ENCODE measurements at places on chromosomes 2 and 18.

GRCh38 chr2:101754618-101755017 lies 57.1 kb downstream of the MAP4K4 start:
- no peak for DNase-seq

DNA sequence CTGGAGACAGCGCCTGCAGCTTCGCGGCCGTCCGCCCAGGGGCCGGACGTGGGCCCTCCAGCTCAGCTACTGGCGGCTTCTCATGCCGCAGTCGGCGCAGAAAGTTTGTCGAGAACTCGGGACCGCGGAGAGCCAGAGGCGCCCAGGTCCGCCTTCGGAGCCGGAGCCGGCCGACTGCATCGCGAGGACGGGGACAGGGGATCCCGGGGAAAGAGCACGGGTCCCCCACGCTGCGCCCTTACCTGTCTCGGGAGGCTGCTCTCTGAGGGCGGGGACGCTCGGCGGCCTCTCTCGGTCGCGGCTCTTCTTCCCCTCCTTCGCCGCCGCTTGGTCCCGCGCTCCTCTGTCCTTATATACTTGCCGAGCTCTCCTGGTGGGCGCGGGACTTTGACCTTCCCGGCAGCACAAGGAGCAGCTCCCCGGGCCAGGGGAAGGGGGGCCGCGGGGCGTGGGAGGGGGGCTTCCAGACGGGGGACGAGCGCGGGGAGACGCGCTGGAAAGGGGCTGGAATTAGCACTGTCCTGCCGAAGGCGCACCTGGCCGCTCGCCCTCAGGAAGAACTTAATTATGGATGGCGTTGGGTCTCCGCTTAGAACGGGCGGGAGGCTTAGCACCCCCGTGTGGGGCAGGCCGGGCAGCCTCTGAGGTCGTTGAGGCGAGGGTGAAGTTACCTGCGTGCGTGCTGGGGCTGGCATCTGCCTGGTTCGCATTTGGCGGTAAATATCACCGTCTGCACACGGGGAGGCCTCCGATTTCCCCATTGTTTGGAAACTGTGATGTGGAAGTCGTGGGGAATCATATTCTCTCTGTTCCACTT lies at the start of gene POMC:
Gene POMC (minus strand): TSS at position 325 of the 817 bp plus-strand sequence. CDS start 3,808 bp downstream, outside the sequence.
- peak; percentile 76 for DNase-seq

- DNase-seq: no peak
Measured at GRCh38 chr2:207487650-207488311, 42.0 kb upstream of the CREB1 start.

DNA sequence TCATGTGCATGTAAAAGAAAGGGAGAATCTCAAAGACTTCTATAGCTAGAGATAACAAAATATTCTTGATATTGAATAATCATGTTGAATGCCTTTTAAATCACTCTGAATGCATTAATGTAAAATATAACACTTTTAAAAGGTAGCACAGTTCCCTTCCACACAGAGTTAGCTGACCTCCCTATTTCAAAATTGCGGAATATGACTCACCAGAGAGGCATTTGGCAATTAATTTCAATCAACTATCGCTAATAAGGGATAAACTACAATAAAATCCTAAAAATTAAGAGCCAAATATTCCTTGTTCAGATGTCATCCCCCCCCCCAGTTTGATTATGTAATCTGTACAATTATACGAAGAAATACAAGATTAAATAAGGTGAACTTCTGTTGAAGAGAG lies 29.3 kb downstream of the ZC3H15 start:
- no peak for DNase-seq

GRCh38 chr2:45168711-45169338 lies 159.6 kb upstream of the SIX2 start:
- DNase-seq: peak; percentile 26

- no peak for DNase-seq
Measured at GRCh38 chr18:71336576-71337210, 1047.8 kb downstream of the SOCS6 start.

GRCh38 chr2:26668041-26668440 lies 24.5 kb upstream of the KCNK3 start:
- no peak for DNase-seq

DNA sequence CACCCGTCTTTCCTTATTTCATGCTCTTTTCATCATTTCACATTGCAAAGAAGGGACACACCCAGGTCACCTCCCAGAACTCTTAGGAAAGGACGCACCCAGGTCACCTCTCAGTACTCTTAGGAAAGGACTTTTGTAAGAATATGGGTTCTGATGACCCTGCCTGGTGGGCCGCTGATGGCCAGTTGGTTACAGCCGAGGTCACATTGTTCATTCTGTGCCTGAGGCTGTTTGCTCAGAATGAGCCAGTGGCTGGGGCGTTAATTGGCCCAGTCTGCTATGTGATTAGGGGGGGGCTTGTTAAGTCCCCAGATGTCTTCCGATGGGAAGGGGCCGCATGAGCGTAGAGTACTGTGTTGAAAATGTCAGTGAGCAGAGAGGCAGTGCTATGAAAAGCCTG lies 9.4 kb downstream of the MLPH start:
- DNase-seq: no peak

DNA sequence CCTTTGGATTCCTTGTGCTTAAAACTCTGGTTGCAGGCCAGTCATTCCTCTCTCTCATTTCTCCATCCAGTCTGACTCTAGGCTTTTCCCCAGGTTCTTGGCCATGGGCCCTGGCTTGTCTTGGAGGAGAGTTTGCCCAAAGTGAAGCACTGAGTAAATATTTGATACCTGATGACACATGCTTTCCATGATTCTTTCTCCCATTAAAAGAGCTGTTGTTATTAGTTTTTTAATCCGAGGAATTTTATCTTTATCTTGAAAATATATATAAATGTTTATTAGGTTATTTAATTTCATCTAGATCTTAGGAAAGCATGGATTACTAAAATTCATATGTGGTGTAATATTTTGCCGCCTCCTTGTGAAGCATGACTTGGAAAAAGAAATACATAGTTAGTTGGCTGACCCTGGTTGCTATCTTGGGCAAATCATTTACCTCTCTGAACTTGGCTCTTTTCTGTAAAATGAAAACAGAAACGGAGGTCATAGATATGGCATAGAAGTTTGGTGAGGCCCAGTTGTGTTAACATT lies 650.1 kb downstream of the SLC4A3 start:
- no peak for DNase-seq

- no peak for DNase-seq
Measured at GRCh38 chr2:222703886-222704285, 32.4 kb downstream of the MOGAT1 start.

All from NCI-H2171 (cell line).